ENCODE measurements at places on chromosomes 7 and 10. TPM values are rescaled to one million over a fixed set of nuclear protein-coding genes. Genes with fewer than 3 reads are reported as not detected.

The FHIP2A gene
- 26.6 TPM for total RNA-seq

The PLAC9 gene
- 34.3 TPM for total RNA-seq

The EPDR1 gene
- 74.4 TPM for total RNA-seq

The FIGNL1 gene
- total RNA-seq, result 4.1 TPM

The HTR7 gene
- total RNA-seq, result 0.22 TPM

The MOGAT3 gene
- total RNA-seq, result not detected

The GHITM gene
- 468 TPM for total RNA-seq

The CTNNA3 gene
- total RNA-seq, result 159 TPM

The MRM2 gene
- 19.9 TPM for total RNA-seq

The PPA1 gene
- 99.9 TPM for total RNA-seq

The AGR2 gene
- not detected for total RNA-seq

The ARHGAP21 gene
- total RNA-seq, result 44.8 TPM

The LRRN3 gene
- 7.4 TPM for total RNA-seq

The CCDC3 gene
- total RNA-seq, result 5.8 TPM

The PRKAR2B gene
- 21.8 TPM for total RNA-seq

The SEMA3C gene
- 66.5 TPM for total RNA-seq

The GJC3 gene
- total RNA-seq, result 0.27 TPM

The PTPRN2 gene
- total RNA-seq, result 1.3 TPM

The UFSP1 gene
- 2.4 TPM for total RNA-seq

The GJD4 gene
- not detected for total RNA-seq

The TWNK gene
- 7.3 TPM for total RNA-seq

The COPG2 gene
- 16.9 TPM for total RNA-seq

The PRLHR gene
- total RNA-seq, result not detected

The ANKRD7 gene
- 1.1 TPM for total RNA-seq

The PON1 gene
- not detected for total RNA-seq

The PAX4 gene
- not detected for total RNA-seq

The BMPER gene
- total RNA-seq, result 2.9 TPM

The GSTO2 gene
- 0.80 TPM for total RNA-seq

The GIMAP8 gene
- total RNA-seq, result 11.0 TPM

The CISD1 gene
- total RNA-seq, result 173 TPM

The ABCC2 gene
- 0.22 TPM for total RNA-seq

The CELF2 gene
- total RNA-seq, result 74.9 TPM

The PLEKHA8 gene
- 3.3 TPM for total RNA-seq

The TDRD1 gene
- total RNA-seq, result 1.9 TPM

The PCLO gene
- total RNA-seq, result 4.2 TPM

The TEX47 gene
- total RNA-seq, result not detected

The GPR26 gene
- total RNA-seq, result not detected

The PNLIPRP2 gene
- total RNA-seq, result not detected

The PTEN gene
- 49.9 TPM for total RNA-seq

The TEX36 gene
- total RNA-seq, result not detected

The TPST1 gene
- total RNA-seq, result 5.7 TPM

The MTPN gene
- total RNA-seq, result 67.9 TPM

The LRRC17 gene
- total RNA-seq, result 2.3 TPM

The CYP26C1 gene
- not detected for total RNA-seq

The AHCYL2 gene
- total RNA-seq, result 6.0 TPM

The C10orf105 gene
- total RNA-seq, result 0.05 TPM

The NUDT13 gene
- 5.6 TPM for total RNA-seq

The SERPINE1 gene
- total RNA-seq, result 4.3 TPM

The WASHC2C gene
- total RNA-seq, result 30.3 TPM

The NRCAM gene
- total RNA-seq, result 0.14 TPM

The DLX6 gene
- total RNA-seq, result not detected

The CCDC186 gene
- total RNA-seq, result 18.8 TPM

The CLEC2L gene
- 0.25 TPM for total RNA-seq
